Activated CD8-positive, alpha-beta memory T cell treated with anti-CD3 and anti-CD28 coated beads, Interleukin-2, amount 50 U/mL, for 48 hours (primary cell): ENCODE measurements at places on chromosomes 16 and 17.

GRCh38 chr17:6496640-6497441 is 52.6 kb downstream of the PIMREG start:
- peak; percentile 46 for DNase-seq

DNA sequence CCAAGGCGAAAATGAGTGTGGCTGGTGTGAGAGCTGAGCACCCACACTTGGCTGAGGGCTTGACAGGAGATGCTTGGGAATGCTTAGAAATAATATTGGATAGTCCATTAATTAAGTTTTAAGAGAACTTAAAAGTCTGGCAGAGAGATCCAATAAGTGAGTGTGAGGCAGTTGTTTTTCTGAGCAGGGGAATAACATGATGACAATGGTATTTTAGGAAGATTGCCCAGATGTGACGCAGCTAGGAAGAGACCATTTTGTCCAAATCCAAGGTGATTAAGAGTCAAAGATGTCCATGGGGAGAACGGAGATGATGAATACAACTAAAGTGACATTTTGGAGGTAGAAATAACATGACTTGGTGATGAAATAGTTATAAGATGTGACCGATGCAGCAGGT is 102.8 kb upstream of the AXIN2 start:
- no peak for DNase-seq

GRCh38 chr17:75773121-75773807 is 8.3 kb upstream of the GALK1 start:
- no peak for DNase-seq

GRCh38 chr17:16977932-16978331 is 6.0 kb upstream of the TNFRSF13B start:
- DNase-seq: no peak

DNA sequence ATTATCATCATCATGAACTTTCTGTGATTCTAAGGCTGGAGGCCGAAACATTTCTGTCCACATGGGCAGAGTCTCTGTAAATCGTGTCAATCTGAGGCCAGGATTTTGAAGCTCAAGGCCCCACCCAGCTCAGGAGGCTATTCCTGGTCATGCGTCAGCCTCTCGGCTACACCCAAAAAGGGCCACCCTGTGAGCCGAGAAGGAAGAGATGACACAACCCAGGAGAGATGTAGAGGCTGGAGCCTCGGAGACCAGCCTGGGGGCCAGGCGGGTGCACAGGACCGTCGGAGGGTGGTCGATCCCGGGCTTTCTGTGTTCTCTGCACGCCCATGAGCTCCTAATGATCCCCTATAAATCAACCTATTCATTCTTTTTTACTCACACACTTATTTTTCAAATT is 1.1 kb upstream of the CACNG1 start:
- DNase-seq: no peak

- no peak for DNase-seq
Measured at GRCh38 chr16:27236635-27237218, 31.8 kb downstream of the NSMCE1 start.

- no peak for DNase-seq
Measured at GRCh38 chr17:51398128-51398525, 137.8 kb downstream of the UTP18 start.

DNA sequence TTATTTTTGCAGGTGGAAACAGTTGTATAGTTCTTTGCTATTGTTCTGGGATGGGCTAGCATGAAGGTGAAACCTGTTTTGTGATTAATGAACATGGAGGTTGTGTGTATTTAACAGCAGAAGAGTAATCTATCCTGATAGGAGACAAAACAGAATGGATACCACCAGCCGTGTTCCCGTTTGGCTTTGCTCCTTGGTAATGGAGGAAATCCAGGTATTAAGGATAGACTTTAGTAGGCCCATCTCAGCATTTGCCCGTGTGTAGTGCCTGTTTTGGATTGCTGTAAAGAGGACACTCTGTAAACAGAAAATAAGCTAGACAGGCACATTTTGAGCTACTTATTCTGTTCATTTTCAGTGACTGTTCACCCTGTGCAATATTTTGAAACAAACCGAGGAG is 215.1 kb downstream of the RBFOX1 start:
- DNase-seq: no peak

DNA sequence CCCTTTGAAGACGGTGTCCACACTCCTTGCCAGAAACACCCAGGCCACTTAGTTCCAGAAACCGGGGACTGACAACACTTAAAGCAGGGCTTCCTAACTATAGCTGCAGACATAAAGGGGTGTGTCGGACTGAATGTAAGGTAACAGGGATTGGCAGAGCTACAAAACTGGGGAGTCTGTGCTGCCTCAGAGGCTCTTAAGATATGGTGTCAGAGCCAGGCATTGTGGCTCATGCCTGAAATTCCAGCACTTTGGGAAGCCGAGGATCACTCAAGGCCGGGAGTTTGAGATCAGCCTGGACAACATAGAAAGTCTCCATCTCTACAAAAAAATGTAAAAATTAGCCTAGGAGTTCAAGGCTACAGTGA is 14.2 kb upstream of the NLRC3 start:
- no peak for DNase-seq

DNA sequence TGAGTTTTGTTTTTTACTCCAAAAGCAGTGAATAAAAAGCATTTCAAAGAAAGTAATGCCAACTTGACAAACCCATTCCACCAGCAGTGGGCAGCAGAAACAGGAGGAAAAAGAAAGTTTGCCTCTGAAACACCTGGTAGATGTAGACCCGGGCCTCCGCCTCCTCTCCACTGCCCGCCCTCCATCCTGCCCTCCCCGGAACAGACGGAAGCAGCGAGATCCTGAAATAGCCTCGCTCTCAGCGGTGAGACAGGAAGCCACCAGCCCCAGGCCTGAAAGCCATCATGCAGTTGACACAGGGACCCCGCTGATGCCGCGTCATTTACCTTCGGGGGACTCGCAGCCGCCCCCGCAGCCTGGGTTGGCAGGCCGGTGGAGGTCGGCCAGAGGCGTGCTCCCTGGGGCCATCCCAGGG is 67.8 kb downstream of the C16orf78 start:
- peak; percentile 75 for DNase-seq

- DNase-seq: no peak
Measured at GRCh38 chr16:18852647-18853046, 51.3 kb upstream of the ARL6IP1 start.

DNA sequence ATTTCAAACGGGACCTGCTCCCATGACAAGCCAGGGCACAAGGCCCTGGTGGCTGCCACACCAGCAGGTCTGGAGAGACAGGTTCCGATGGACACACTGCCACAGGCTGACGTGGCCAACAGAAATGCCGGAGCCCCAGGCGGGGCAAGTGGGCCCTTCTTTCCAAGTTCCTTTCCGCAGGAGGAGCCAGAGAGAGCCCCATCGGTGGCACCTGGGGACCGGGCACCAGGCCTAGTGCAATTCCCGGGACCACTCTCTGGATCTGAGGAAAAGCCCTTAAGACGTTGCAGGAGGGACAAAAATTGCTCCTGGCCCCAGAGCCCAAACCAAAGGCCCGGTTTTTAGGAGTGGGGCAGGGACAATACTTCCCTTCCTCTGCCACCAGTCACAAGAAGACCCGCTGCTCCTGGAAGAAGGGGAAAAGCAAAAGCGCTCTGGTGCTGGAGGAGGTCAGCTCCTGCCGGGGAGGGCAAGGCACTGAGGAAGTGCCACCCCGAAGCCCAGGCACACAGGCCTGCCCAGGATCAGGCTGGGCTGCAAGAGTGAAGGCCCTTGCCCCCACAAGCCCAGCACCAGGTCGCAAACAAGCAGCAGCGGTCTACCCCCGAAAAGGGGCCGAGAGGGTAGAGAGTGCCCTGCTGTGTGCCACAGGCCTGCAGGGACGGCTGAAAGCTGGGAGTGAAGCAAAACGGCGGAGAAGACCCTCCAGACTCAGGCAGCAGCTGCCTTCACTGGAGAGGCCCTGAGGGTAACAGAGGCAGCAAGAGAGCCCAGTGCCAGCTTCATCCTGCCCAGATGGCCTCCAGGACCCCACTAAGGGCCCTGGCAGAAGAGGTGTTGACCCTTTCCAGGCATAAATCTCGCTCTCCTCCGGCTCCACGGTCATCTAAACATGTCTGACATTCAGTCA is 29.1 kb downstream of the MAP1LC3B start:
- DNase-seq: no peak

GRCh38 chr16:86039606-86040005 is 140.6 kb downstream of the IRF8 start:
- no peak for DNase-seq

DNA sequence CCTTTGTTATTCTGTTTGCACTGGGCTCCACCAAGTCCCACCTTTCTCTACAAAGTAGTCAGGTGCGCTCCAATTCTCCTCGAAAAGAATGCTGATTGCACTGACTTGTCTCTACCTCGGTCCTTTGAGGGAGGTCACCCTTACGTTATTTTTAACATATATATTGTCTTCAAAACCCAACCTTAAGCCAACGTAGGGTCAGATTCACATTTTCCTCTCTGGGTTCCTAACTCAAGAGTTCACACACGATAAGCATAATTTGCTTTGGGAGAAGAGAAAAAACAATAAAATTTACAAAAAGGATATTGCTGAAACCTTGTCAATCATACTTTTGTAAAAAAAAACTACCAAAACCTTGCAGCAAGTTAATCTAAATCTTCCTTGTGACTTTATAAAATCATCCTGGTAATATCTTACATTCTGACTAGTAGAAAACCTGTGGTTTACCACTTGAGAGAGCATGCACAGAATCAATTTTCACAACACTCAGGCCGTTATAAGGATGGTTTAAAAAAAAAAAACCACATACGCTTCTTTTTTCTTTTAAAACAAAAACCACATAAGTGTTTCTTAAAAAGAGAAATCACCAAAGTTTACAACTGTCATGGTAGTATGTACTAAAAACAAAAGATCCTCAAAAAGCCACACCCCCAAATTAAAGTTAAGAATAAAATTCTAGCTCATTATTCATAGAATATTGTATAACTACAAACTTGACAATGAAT is 72.2 kb upstream of the TRAP1 start:
- DNase-seq: no peak

GRCh38 chr17:58121925-58122324 is 26.3 kb upstream of the OR4D1 start:
- no peak for DNase-seq

GRCh38 chr17:67280279-67280678 is 35.3 kb upstream of the HELZ start:
- DNase-seq: no peak

GRCh38 chr17:3966720-3967363 is 2.6 kb upstream of the ATP2A3 start:
- no peak for DNase-seq

GRCh38 chr16:66357523-66357928 is 9.0 kb upstream of the CDH5 start:
- no peak for DNase-seq

GRCh38 chr17:9424071-9424640 is 151.5 kb downstream of the STX8 start:
- DNase-seq: no peak

DNA sequence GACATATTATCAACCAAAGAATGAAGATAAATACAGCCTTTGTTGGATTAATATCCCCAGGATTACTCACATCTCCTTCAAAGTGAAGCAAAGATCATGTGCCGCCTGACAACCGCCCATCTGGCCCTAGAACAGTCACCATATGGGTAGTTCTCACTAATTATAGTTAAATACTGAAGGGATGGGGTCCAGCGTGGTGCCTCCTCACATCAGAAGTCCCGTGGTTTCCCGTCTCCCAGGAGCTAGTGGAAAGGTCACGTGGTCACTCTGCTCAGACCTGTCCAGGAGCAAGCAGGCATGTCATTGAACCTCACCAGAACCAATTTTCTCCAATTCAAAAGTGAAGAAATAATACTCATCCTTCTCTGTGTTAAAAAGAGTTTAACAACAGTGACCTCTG is 434.5 kb downstream of the SHISA9 start:
- DNase-seq: no peak

- no peak for DNase-seq
Measured at GRCh38 chr17:9924735-9925191, 19.7 kb upstream of the RCVRN start.

- no peak for DNase-seq
Measured at GRCh38 chr17:57451643-57452042, 195.3 kb downstream of the MSI2 start.

GRCh38 chr17:56521414-56522141 is 71.9 kb upstream of the NOG start:
- DNase-seq: no peak

- no peak for DNase-seq
Measured at GRCh38 chr17:48513097-48513496, 17.7 kb downstream of the HOXB1 start.

GRCh38 chr16:75256059-75256571 is 4.7 kb upstream of the BCAR1 start:
- no peak for DNase-seq

- DNase-seq: peak; percentile 85
Measured at GRCh38 chr16:79600638-79601091, at the start of gene MAF. Gene MAF, minus strand, starts transcription at chr16:79600737. Its CDS starts 835 bp downstream, at chr16:79599902.

DNA sequence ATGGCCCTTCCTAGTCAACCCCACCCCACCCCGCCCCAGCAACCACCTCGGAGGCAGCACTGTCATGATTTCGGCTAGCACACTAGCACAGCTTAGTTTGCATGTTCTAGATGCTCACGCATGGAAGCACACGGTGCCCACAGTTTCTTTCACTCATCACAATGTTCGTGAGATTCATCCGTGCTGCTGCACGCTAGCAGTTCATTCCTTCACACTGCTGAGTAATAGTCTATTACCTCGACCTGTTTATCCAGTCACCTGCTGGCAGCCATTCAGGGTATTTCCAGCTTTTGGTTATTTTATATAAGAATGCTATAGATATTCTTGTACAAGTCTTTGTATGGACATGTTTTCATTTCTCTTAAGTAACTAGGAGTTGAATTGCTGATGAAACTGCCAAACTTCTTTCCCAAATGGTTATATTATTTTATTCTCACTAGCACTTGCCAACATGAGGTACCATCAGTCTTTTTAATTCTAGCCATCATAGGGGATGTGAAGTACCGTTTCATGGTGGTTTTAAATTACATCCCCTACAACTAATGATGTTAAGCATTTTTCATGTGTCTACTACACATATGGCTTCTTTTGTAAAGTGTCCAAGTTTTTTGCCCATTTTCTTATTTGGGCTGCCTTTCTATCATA is 75.7 kb downstream of the CYTH1 start:
- DNase-seq: no peak

GRCh38 chr17:61362852-61363600 is 36.6 kb upstream of the TBX2 start:
- DNase-seq: no peak

DNA sequence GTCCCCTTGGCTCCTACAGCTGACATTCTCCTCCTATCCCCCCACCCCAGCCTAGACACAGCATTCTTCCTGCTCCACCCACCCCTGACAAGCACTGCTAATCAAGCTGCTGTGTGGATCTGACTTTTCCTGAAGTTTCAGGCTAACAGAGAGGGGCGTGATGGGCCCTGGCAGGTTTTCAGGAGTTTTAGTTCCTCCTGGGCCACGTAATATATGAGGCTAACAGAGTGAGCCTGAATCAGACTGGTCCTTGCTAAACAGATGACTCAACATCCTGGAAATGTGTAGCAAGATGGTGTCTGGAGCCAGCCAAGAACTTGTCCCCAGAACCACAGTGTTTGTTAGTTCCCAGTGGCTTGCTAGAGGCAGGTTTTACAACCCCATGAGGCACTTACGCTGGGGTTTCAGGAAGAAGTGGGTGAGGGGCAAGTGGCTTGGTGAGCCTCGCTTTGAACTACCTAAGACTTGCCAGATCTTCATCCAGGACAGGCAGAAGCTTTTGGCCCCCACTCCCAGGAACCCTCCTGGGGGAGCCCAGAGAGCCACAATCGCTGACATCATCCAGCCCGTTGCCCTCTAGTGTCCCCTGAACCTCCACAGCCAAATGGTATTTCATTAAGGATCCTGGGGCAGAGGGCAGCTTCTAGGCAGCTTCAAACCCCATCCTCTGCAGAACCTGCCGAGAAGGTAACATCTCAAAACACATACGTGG is 15.9 kb downstream of the TMEM92 start:
- no peak for DNase-seq

GRCh38 chr16:19210968-19211367 is 42.9 kb downstream of the SYT17 start:
- DNase-seq: no peak
